ENCODE measurements at places on chromosomes 2 and 18. TPM values are rescaled to one million over a fixed set of nuclear protein-coding genes. Genes with fewer than 3 reads are reported as not detected.

The TFCP2L1 gene
- 3.5 TPM for total RNA-seq

The UCN gene
- total RNA-seq = 0.52 TPM

The ZC3H15 gene
- total RNA-seq = 58.2 TPM

The CDK15 gene
- 2.4 TPM for total RNA-seq

The CCDC178 gene
- total RNA-seq = not detected

The GAD1 gene
- 10.6 TPM for total RNA-seq

The NXPH2 gene
- not detected for total RNA-seq

The CAVIN2 gene
- total RNA-seq = 0.07 TPM

The KIAA2012 gene
- total RNA-seq = not detected

The ZEB2 gene
- total RNA-seq = 0.69 TPM

The TM4SF20 gene
- total RNA-seq = not detected

The REG3G gene
- total RNA-seq = not detected

The DPYSL5 gene
- not detected for total RNA-seq

The TTC32 gene
- 12.1 TPM for total RNA-seq

The BCL2L11 gene
- 24.6 TPM for total RNA-seq

The NFE2L2 gene
- total RNA-seq = 24.2 TPM

The SLC39A6 gene
- 18.3 TPM for total RNA-seq

The M1AP gene
- not detected for total RNA-seq

The GTF3C2 gene
- total RNA-seq = 82.2 TPM

The CLIP4 gene
- 25.1 TPM for total RNA-seq

The ANKRD53 gene
- not detected for total RNA-seq

The REV1 gene
- 29.0 TPM for total RNA-seq

The IL37 gene
- total RNA-seq = 2.6 TPM

The C2orf78 gene
- not detected for total RNA-seq

The WDSUB1 gene
- total RNA-seq = 3.5 TPM

The MOGAT1 gene
- total RNA-seq = not detected

The CNDP1 gene
- total RNA-seq = not detected

The SERPINB11 gene
- not detected for total RNA-seq

The MYCN gene
- total RNA-seq = not detected

The AOX1 gene
- 54.9 TPM for total RNA-seq

The NEB gene
- under 0.01 TPM for total RNA-seq

The RNPEPL1 gene
- 25.8 TPM for total RNA-seq

The CGREF1 gene
- 18.7 TPM for total RNA-seq

The CFAP221 gene
- total RNA-seq = not detected

The ELOA2 gene
- not detected for total RNA-seq

The KCNG2 gene
- not detected for total RNA-seq

The TUBB8B gene
- not detected for total RNA-seq

The NT5DC4 gene
- total RNA-seq = not detected

The CERKL gene
- total RNA-seq = 0.98 TPM

The IGFBP5 gene
- total RNA-seq = 140 TPM

The XDH gene
- 0.91 TPM for total RNA-seq

The MRPL53 gene
- 86.9 TPM for total RNA-seq

The ALPG gene
- total RNA-seq = 0.18 TPM

The IL18R1 gene
- 3.6 TPM for total RNA-seq

The DSG3 gene
- total RNA-seq = not detected

The BOLA3 gene
- total RNA-seq = 60.9 TPM

The SIGLEC15 gene
- 4.8 TPM for total RNA-seq

The KCNK3 gene
- 0.04 TPM for total RNA-seq

The GLB1L gene
- 6.0 TPM for total RNA-seq

The STPG4 gene
- total RNA-seq = not detected

The DCDC2C gene
- not detected for total RNA-seq

The MC4R gene
- not detected for total RNA-seq

The GPAT2 gene
- total RNA-seq = not detected

The MPHOSPH10 gene
- 26.4 TPM for total RNA-seq

All from PC-3 (cell line).